Fibroblast of upper back skin (primary cell): ENCODE measurements at places on chromosomes 3 and 15.

- DNase-seq: peak; percentile 10
Measured at GRCh38 chr3:15527031-15527459, 5.5 kb upstream of the COLQ start.

DNA sequence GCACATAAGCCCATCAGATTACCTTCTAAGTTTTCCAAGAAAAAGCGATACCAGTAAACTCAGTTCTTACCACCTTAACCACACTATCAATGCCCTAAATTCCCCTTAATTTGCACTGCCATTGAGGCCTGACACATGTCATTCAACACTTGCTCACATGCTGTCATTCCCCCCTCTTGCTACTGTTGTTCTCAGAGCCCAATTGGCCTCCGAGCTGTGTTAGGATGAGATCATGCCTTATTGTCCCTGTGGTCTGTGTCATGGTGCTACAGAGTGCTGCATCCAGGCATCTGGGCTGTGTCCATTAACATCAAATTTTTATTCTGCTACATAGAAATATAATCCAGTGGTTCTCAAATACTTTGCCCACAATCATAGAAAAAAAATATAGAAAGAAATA, 213.6 kb downstream of the SSR3 start:
- DNase-seq: no peak

DNA sequence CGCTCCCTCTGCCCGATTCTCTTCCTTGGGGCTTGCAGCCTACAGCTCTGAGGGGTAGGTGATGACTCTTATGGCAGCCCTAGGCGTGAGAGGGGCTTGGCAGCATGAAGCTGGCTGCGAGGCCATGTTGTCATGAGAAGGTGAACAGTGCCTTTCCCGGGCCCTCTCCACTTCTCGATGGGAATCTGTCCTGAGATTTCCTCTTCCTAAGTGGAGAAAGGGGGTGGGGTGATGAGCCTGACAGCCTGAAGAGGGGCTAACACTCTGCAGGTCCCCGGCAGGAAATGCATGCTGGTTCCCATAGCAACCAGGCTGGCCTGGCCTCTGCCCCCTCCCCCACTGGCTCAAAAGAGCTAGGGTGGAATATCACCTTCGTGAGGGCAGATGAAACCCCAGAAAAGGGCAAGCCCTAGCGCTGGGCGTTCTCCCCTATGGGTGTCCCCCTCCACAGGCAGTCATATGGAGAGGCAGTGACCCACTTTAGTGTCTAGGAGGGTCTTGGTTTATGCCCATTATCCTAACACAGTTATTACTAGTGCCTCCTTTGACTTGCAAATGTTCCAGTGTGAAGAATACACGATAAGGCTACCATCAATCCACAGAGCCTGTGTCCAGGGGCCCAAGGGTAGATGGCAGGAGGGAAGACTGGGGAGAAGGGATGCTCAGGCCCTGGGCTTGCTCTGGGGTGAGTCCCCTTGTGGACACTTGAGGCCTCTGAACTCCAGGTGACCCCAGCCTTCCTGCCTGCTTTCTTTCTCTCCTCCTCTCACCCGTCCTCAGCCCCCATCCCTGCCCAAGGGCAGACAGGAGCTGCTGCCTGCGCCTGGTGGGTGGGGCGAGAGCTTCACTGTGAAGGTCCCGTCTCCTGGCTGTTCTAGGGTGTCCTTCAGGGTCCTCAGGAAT, 13.2 kb downstream of the EPHB3 start:
- peak; percentile 46 for DNase-seq

DNA sequence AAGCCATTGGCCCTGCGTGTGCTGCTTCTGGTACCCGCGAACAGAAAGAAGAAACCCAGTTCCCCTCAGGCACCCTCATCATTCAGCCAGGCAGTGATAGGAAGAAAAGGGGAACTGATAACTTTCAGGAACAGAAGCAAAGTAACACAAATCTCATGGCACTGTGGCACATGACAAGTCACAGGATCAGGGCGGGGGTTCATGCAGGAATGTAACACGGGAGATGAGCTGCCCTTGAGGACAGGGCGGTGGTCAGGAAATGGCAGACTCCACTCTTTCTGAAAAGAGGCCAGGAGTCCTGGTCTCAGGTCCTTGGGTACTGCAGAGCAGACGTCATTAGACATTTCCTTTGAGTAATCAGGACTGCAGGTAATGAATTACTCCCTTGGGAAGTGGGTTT, 95.5 kb downstream of the CCNL1 start:
- DNase-seq: no peak

- peak; percentile 45 for DNase-seq
Measured at GRCh38 chr15:80242132-80242769, 9.8 kb downstream of the CTXND1 start.

GRCh38 chr15:78103406-78104118, 11.2 kb downstream of the SH2D7 start:
- DNase-seq: no peak
